ENCODE measurements at places on chromosomes 6 and 20.

DNA sequence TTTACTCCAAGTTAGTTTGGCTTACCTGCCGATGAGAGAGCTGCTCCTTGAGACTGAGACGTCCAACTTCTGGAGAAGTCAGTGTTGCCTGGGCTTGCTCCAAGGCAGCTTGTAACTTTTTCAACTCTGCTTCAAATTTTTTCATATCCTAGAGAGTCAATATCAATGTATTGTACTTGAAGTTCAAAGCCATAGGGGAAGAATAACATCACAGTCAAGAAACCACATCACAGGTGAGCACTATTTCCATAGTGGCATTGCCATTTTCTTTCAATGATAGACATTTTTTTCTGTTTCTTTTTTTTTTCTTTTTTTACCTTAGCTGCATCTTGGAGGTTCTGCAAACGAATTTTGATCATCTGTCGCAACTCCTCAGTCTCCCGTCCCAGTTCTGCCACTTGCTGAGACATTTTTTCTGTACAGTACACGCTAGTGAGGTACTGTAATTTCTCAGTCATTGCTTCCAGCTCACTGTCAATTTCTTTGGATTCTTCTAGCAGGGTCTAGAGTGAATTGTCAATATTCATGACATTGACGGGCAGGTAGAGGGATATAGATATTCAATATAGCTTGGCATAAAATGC is 326.7 kb downstream of the SYNE1 start:
- DNase-seq, result no peak

DNA sequence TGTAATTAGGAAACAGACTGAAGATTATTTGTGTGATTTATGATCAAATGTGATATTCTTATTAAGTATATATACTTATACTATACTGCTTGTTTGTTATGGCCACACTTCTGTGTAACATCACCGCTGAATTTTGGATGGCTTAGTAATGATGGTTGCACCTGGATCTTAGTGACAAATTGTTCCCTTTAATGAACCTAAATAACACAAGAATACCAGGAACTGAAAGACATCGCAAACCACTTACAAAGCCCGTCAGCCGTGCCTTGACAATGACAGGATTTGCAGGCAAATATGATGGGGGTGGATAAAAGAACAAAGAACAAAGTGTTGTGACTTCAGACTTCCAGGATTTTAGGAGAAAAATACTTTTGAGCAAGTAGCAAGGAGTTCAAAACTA is 67.1 kb downstream of the LAMP5 start:
- DNase-seq, result peak; percentile 57

DNA sequence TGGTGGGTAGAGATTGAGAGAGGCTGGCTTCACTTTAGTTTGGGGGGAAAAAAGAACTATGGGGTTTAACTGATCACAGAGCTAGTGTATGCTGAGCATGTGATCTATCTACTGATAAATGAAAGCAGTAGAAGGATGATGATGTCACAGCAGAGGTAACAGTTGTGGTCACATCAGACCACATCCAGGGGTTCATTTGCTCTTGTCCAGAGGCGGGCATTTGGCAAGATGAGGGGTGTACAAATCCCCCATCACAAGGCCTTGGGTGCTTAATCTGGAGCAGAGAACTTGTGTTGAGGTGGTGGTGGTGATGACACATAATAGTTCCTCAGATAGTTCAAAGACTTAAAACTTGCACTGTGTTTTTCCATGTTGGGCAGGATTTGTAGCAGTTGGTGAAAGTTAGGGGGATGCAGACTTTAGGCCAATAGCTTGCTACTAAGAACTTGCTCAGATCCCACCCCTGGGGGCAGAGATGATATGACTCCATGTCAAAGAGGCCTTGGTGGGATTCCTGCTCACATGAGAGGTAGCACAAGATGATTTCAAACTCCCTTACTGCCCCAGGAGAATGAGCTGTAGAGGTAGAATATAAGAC is 63.4 kb downstream of the PRDM1 start:
- no peak for DNase-seq

DNA sequence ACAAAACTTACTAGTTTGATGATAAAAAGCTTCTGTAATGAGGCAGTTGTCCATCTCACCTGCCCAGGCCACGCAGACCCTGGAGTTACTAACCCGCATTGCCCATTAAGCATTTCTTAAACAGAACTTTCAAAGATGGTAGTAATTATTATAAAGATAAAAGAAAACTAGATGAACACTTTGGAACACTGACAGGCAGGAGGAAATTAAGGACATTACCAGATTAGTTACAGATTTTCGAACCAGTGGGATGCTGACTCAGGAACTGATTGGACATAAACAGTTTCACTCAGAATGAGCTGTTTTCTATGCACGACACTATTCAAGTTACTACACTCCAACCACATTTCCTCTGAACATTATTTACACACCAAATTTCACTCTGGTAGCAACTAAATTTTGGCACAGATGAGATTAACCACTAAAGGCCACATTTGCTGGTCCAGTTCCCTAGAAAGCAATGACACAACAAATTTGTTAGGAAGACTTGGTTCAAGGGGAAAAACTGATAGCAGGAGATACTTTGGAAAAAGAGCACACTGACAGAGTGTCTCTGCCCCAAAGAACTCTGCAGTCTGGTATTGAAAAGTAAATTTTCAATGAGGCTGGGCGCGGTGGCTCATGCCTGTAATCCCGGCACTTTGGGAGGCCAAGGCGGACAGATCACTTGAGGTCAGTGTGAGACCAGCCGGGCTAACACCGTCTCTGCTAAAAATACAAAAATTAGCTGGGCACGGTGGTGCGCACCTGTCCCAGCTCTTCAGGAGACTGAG is 3.0 kb downstream of the ROMO1 start:
- DNase-seq, result no peak

GRCh38 chr6:71681234-71681867 is 205.0 kb upstream of the RIMS1 start:
- DNase-seq, result no peak

DNA sequence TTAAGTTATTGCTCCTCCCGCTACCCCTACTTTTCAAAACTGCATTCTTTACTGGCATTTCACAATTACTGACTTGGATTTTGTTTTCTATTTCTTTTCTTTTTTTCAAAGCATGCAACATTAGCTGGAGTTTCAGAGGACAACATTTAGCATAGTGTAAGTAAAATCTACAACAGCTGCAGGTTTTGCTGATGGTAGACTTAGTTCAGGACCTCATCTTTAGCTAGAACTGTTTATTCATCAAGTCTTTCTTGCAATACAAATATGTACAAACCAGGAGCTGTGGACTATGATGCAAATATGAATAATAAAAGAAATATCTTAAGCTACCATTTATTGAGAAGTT is 728 bp upstream of the CEP162 start:
- DNase-seq, result no peak

DNA sequence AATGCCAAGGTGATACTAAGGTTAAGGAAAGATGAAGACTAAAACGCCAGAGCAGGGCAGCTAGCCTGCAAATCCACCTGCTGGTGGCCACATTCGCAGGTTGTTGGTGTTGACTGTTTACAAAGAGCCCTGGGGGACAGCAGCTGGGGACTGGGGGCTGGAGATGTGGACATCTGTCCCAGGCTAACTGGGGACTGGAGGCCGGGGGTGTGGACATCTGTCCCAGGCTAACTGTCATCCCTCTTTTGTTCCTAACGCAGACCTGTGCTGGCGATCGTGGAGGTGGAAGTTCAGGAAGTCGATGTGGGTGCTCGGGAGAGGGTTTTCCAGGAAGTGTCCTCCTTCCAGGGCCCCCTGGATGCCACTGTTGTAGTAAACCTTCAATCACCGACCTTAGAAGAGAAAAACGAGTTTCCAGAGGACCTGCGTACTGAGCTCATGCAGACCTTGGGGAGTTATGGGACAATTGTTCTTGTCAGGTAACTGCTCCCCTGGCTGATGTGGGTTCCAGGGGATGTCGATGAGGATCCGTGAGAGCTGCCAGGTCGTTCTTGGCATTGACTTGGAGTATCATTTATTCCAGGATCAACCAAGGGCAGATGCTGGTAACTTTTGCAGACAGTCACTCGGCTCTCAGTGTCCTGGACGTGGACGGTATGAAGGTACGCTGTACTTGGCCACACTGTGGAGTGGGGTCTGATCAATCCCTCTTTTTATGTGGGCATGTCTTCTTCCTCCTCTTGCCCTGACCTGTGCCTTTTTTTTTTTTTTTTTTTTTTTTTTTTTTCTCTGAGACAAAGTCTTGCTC is 87.0 kb downstream of the SERAC1 start:
- no peak for DNase-seq

- DNase-seq, result no peak
Measured at GRCh38 chr6:43739642-43740091, 30.3 kb upstream of the VEGFA start.

DNA sequence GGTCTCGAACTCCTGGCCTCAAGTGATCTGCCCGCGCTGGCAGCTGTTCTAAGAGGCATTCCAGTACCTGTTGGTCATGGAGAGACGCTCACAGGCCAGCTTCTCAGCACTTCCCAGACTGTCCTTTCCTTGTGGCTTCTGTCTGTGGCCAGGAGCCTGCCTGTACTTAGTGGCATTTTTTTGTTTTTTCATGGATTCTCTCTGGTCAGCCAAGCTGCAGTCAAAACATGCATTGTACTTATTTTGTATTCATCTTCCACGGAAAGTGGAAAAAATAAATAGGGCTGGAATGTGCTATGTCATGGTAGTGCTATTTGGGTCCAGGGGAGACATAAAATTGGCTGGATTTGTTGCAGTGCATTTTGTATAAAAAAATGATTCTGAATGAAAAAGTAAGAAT is 29.1 kb downstream of the ZDHHC14 start:
- DNase-seq, result no peak

DNA sequence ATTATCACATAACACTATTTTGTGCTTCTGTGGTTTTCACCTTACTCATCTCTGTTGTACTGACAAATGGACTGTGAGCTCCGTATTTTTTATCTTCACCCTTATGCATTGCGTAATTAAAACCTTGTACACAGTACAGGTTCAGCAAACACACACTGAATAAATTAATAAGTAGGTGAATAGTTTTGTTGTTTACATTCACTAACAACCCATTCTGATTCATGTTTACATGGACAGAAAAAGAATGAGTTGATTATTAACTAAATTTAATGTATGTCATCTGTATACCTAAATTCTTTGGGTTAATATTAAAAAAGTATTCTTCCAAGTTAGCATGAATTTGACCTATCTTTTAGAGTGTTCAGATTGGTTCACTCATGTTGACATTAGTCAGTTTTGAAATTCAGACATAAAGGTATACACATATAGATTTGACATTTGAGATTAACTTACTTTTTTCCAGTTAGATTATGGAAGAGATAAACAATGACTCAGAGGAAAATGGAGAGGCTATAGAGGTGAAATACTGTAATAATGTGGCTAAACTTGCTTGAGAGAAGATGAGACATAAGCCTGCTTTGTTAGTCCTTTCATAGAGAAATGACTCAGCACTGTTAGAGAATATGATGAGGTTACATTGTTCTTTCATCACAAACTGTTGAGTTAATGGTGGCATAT is 541.7 kb upstream of the FLRT3 start:
- no peak for DNase-seq

Measured in NCI-H1105 treated with DMSO at 0.1 percent for 48 hours (cell line).